Choroid plexus epithelial cell (primary cell): ENCODE measurements at places on chromosomes 3 and 15.

GRCh38 chr3:64229903-64230302 lies 4.6 kb upstream of the PRICKLE2 start:
- DNase-seq: peak; percentile 72

DNA sequence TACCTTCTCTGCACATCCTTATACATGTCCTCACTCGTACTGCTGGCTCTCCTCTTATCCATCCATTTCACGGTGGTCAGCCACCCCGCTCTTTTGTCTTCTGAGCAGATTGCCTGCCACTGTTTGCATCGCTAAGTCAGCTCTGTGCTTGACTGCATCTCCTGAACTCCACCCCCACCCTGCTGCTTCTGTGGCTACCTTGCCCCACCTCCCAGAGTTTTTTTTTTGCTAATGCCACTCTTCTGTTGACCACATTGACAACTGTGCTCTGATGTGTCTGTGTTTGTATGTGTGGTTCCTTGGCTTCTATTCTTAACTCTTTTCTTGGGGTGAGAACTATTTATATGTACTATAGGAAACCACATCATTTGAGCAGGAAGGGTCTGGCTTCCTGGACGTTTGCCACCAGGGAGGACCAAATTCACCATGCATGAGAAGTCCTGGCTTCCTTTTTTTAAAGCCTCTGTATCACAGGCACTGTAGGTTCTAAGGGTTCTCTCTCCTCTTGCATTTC lies 12.8 kb upstream of the MTMR10 start:
- no peak for DNase-seq

GRCh38 chr3:94607778-94608177 lies 544.9 kb downstream of the NSUN3 start:
- DNase-seq: no peak

- no peak for DNase-seq
Measured at GRCh38 chr3:122962149-122962548, 65.4 kb downstream of the SEMA5B start.

DNA sequence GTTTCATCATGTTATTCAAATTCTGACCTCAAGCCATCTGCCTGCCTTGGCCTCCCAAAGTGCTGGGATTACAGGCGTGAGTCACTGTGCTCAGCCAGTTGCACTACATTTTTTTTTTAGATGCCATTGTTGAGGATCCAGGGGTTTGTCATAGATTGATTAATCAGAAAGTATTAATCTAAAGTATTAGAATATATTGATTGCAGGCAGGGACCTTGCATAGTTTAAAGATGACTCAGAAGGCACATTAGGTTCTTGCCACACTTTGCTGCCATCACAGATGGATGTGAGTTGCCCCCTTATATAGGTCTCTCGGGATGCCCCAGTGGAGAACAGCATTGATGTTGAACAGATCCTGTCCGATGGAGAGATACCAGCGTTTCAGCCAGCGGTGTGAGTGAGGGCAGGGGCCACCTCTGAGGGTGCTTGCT lies 41.1 kb downstream of the IGF1R start:
- DNase-seq: peak; percentile 48

DNA sequence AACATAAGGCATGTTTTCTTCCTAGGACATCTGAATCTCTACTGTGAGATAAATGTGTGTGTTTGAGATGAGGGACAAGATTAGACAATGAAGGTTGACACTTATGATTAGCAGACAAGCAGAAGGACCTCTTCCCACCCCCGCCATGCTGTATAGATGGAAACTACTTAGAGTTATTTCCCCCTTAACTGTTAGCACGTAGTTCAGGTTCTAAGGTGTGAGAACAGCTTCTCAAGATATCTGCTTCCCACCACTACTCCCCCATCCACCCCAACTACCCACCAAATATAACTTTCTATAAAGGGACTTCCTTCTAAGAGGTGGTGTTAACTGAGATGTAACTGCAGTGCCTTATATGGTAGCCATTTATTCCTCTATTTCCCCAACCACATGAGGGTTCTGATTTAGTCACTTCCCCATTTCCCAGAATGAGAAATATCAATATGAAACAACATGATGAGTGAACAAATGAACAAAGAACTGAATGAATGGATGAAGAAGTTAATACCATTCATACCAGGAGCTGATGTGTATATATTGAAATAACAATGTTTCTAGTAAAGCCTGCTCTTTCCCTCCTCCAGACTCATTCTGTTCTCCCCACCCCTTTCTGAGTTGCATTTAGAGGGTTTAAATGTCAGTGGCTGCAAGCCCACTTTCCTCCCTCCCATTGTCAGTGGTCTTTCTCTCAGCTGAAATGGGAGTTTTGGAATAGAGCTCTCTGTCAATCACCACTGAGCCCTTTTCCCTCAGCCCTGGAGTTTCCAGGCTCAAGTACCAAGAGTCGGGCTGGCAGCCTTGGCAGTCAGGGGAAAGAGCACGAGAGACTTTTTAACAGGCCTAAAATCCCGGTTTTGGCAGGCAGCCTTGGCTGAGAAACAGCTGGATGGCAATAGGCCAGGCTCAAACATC lies 7.7 kb upstream of the RFTN1 start:
- DNase-seq: no peak

- peak; percentile 68 for DNase-seq
Measured at GRCh38 chr15:68421798-68422402, 10.1 kb downstream of the ITGA11 start.

- no peak for DNase-seq
Measured at GRCh38 chr3:39870706-39871105, 61.3 kb downstream of the MYRIP start.

- no peak for DNase-seq
Measured at GRCh38 chr3:136678981-136679380, 73.2 kb downstream of the STAG1 start.

DNA sequence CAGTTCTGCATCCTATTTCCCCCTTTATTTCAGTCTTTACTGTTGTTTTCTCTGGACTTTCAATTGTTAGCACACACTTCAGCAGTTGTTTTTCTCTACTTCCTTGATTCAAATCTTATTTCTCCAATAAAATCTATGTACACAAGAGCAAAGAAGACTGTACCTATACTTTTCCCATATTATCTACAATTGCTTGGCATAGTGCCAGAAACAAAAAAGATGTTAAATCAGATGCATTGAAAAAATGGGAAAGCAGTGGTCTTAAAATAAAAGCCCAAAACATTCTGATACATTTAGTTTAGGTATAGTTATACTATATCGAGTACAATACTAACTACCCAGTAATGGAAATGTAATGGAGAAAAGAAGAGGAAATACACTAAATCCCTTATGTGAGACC lies 265.1 kb downstream of the UBE2E2 start:
- no peak for DNase-seq

- no peak for DNase-seq
Measured at GRCh38 chr3:17046623-17047022, 161.9 kb downstream of the PLCL2 start.

GRCh38 chr3:195064300-195064931 lies 206.5 kb downstream of the XXYLT1 start:
- no peak for DNase-seq

DNA sequence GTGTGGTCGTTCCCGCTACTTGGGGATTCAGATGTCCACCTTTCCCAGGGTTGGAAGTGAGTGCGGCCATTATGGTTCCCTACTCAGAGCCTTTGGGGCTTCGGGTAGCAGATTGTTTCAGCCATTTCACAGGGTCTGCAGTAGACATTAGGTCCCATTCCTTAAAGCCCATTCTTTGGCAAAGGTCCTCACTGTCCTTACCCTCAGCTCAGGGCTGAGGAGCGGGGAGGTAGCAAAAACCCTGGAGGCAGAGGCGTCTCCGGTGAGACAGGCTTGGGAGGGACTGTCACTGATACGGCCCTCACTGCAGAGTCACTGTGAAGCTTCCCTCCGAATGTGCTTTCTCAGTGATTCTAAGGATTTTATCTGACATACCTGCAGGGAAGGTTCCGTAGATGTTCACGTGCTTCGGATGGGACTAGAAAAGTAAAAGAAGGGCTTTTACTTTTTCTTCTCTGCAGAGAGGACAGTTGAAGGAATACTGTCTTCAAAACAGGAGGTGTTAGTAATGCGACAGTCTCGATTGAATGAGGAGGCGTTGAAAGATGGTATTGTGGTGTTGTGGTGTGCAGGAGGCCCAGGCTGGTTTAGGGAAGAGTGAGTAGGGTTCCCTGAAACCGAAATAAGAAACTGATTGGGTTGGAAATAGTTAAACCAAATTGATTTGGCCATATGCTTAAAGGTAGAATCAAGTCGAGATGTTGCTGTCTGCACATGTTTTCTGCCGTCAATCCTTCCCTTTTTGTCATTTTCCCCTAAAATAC lies 630 bp downstream of the ATP6V1A start:
- DNase-seq: no peak

DNA sequence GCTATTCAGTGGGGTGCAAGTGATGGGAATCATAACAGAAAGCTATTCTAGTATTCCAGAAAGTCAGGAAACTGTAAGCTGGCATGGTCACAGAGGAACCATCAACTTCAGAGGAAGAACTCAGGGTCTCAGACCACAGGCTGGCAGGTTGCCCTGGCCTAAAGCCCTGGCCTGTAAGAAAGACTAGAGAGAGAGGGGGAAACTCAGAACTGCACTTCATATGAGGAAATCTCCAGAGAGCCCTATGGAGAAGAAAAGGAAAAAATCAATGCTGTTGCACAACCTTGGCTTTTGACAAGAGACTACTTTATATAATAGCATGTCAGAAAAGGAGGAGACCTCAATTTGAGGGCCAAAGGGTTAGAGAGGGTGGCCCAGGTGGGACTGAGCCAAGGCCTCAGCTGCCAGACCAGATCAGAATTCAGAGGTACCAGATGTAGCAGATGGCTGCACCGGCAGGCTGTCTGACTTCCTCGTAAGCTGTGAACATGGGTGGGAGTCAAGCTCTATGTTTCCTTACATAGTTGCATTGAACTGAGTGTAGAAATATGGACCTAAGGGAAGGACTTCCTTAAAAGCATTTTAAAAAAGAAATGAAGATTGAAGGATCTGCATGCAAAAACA lies 333.8 kb downstream of the PDCD6IP start:
- DNase-seq: no peak

DNA sequence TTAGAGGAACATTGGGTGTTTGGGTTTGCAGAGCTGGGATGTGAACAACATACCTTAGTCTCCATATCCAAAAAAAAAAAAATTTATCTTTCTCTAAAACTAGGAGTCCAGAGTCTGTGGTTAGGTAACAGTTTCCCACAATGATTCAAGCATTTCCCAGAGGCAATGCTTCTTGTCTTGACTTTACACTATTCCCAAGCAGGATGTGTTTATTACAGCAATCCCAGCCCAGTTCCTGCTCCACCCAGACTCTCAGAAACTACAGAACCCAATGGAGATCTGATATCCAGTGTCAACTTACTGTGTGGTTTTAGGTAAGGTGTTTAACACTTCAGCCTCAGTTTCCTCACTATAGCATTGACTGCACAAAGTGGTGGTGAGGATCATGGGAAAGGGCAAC lies 2.3 kb upstream of the C3orf62 start:
- DNase-seq: no peak

DNA sequence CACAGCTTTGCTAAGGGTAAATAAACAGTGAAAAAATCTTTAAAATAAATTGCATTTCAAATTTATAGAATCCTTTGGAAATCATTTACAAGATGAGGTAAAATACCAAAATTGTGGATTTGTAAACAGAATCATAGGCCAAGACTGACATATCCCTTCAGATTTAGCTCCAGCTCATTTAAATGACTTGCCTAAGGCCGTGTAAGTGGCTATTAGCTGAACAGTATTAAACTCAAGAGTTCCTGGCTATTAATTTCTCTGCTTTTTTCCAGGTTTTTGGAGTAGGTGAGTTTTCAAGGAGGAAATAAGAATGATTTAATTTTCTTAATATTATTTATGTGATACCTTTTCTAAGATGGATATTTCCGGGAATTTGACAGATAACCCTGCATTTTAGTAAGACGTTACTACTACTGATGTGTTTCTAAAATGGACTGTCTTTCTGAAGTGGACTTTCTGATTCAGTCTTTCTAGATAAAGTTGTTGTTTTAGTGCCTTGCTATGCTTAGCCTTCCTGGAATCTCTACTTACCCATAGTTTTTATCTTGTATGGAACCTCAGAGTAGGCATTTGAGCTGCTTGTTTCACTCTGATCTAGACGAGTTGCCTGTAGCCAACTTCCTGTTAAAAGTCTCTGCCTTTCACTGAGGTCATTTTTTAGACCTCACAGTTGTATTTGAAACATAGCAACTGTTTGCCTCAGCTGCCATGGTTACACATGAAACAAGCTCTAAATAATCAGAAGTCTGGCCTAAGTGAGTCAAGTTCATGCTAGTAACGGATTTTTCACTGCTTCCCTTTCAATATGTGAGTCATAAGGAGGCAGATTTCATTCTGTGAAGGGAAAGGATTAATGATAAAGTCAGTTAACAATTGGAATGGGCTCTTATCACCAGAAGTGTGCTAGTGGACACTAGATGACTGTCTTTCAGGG lies 127.0 kb downstream of the KLHL25 start:
- peak; percentile 99 for DNase-seq

GRCh38 chr3:193734737-193735366 lies 141.8 kb downstream of the OPA1 start:
- no peak for DNase-seq

GRCh38 chr3:186394566-186395217 lies 32.7 kb upstream of the DGKG start:
- DNase-seq: no peak

DNA sequence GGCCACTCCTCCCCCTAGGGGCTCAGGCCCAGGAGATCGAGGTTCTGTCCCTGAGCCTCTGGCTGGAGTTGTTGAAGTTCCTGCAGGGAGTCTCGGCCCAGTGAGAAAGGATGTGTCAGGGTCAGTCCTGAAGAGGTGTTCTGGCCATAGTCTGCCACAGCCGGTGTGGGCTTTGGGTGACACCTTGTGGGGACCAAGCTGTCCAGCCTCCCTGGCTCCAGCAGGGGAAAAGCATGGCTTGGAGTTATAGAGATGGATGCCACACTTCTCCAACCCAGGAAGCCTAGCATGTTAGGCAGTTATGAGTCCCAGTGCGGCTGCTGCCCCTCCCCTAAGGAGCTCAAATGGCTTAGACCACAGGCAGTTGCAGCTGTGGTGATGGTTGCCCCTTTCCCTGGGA lies 945.6 kb upstream of the GBE1 start:
- no peak for DNase-seq

- DNase-seq: peak; percentile 98
Measured at GRCh38 chr15:71752604-71753289, 57.6 kb upstream of the NR2E3 start.

GRCh38 chr3:100107221-100107814 lies 7.0 kb downstream of the FILIP1L start:
- DNase-seq: no peak

- no peak for DNase-seq
Measured at GRCh38 chr15:72825829-72826228, 42.3 kb upstream of the ADPGK start.

DNA sequence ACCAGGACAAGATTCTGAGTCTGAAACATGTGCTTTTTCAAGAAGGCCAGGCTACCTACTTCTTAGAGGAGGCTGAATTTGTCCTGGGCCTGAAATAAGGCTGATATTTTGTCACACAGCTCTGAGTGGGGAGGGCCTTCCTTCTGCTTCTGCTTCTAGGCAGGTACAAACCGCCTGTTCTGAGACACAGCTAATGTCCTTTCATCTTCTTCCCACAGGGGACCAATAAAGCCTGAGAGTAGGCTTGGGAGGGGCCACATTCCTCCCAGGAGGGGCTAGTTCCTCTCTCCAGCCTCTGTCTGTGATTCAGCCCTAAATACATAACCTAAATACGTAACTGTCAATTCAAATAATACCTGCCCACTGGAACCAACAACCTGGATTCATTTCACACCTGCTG lies 34.8 kb downstream of the CRYGS start:
- DNase-seq: no peak

GRCh38 chr15:69304182-69304545 lies 5.5 kb downstream of the PAQR5 start:
- DNase-seq: peak; percentile 95
